ENCODE measurements at places on chromosomes 7 and 10.

- no peak for DNase-seq
Observed at GRCh38 chr7:19353180-19353579, 208.0 kb upstream of the FERD3L start.

- DNase-seq, result no peak
Observed at GRCh38 chr7:151086802-151087244, 548 bp downstream of the AGAP3 start.

DNA sequence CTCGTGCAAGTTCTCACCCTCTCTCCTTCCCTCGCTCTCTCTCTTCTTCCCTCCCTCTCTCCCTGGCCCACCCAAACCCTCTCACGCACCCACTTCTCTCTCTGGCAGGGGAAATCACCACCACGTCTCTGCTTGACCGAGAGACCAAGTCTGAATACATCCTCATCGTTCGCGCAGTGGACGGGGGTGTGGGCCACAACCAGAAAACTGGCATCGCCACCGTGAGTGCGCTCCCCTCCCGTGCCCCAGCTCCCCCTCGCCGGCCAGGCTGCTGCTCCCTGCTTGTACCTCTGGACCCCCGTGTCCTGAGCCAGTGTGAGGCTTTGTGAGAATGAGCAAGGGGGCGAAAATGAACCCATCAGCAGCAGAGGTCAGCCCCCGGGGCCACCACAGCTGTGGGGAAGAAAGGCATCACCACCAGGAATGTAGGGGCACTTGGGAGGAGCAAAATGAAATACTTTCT lies 25.5 kb downstream of the C10orf105 start:
- DNase-seq, result no peak

GRCh38 chr10:32338262-32338661 lies 8.7 kb downstream of the EPC1 start:
- DNase-seq, result no peak

GRCh38 chr10:106242301-106242700 lies 922.2 kb downstream of the SORCS1 start:
- no peak for DNase-seq

DNA sequence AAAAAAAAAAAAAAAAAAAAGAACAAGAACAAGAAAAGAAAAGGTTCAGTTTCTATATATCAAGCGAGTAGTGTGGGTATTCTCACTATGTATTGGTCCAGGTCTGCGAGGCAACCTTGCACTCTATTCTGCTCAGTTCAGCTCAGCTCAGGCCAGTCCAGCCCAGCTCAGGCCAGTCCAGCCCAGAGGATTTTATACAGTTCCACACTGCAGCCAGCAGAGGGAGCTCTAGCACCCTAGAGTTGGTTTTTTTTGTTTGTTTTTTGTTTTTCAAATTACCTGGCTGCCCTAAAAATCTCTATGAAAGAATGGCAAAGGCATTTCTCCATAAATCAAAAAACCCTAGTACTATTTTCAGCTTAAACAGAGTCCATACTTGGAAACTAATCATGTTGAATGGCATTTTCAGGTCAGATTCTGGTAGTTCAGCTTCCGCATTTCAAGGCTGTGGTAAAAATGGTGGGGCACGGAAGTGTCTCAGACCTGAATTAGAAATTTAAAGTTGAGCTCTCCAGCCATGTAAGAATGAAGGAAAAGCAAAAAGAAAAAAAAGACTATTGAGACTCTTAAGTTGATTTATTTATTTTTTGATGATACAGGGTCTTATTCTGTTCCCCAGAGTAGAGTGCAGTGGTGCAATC lies 55.2 kb upstream of the GSDME start:
- DNase-seq, result peak; percentile 49

- DNase-seq, result no peak
Observed at GRCh38 chr7:99324559-99324958, 1.1 kb upstream of the ARPC1A start.

GRCh38 chr7:94022550-94022949 lies 18.4 kb upstream of the BET1 start:
- DNase-seq, result no peak

DNA sequence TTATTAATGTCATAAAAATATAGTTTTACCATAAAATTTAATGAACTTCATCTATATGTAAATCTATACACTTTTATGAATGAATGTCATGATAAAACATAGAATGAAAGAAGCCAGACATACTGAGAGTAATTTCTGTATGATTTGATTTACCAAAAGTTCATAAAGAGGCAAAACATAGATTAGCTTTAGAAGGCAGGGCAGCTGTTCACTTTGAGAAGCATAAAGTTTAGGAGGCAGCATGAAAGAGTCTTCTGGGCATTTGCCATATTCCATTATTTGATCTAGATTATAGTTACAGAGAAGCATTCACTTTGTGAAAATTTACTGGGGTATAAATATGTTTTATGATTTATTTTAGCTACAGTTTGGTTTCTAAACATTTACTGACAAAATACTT lies 487.2 kb downstream of the ANKRD7 start:
- no peak for DNase-seq

DNA sequence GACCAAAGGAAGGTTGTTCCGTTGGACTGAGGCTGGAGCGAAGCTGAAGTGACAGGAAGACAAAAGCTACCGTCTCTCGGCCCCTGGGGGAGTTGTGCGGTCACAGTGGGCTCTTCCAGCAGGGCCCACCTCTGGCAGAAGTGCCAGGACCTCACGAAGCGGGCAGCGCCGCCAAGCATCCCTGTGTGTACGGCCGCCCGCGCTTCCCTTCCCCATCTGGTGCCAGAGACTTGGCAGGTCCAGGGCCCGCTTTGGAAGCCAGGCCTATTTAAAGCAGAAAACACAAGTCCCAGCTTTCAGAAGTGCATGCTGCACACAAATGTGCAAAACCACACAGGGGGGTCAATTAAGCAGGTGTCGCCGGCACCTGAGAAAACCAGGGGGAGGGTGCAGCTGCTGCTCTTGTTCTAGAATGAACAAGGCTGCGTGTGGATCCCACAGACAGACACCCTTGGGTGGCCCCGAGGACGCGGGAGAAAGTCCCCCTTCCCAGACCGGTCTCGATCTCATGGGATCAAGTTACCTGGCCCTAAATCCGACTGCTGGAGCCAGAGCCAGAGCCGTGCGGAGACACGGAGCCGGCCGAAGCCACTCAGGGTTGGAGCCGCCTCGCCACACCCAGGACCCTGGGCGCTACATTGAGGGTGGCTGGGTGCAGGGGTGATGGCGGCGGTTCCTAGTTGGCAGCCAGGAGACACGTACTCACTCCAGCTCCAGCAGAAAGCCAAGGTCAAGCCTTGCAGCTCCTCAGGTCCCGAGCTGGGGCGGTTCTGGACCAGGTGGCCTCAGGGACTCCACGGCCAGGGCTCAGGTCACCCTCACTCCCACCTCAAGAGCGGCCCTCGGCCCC lies 51.8 kb upstream of the PPP2R2D start:
- no peak for DNase-seq

DNA sequence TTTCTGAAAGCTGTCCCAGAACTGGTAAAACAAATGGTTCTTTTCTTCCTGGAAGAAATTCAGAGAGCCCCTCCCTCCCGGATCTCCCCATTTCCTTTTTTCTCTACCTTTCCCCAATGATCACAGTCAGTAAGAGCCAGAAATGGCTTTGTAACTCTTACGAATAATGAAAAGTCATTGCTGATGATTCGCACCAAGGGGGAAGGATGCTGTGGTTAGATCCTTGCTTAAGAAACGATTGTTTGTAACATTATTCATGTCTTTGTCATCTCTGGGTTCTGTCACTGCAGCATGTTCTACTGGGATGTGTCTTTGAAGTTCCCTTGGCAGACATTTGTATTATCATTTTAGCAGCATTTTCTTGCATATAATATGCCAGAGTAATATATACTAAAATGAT lies 138.9 kb downstream of the CACNB2 start:
- DNase-seq, result no peak

DNA sequence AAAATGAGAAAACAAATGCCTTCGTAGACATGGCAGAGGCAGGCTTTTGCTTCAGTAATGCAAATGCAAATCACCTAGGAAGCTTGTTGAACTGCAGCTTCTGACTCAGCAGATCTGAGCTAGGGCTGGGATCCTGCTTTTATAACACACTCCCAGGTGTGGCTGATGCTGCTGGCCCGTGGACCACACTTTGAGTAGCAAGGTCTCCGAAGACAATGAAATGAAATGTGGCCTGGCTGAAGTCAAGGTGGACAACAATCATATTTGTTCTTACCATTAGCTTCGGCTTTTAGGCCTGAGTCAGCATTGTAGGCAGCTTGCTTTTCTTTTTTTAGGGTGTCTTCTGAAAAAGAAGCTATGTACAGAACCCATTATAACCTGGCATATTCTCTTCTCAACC lies 26.3 kb downstream of the COL17A1 start:
- no peak for DNase-seq

GRCh38 chr10:86004337-86004736 lies 362.3 kb downstream of the GRID1 start:
- no peak for DNase-seq

GRCh38 chr10:12709000-12709401 lies 292.5 kb downstream of the CCDC3 start:
- DNase-seq, result peak; percentile 29

DNA sequence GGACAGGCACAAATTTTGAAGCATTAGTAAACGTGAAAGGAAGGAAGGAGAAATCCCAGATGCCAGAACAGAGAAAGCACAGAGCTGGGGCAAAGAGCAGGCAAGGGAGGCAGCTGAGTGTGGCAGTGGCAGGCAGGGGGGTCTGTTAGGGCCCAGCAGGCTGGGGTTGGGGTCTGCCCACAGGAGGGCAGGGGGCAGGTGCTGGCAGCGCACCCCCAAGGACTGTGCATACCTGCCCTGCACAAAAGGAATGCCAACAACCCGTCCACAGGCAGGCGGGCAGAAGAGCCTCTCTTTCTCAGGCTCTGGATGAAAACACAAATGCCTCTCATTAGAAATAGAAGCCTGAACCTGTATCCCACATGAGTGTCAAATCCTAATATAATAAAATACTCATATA lies 552.3 kb downstream of the PTPRN2 start:
- DNase-seq, result no peak

- DNase-seq, result no peak
Observed at GRCh38 chr7:130419658-130420057, 21.2 kb downstream of the CEP41 start.

DNA sequence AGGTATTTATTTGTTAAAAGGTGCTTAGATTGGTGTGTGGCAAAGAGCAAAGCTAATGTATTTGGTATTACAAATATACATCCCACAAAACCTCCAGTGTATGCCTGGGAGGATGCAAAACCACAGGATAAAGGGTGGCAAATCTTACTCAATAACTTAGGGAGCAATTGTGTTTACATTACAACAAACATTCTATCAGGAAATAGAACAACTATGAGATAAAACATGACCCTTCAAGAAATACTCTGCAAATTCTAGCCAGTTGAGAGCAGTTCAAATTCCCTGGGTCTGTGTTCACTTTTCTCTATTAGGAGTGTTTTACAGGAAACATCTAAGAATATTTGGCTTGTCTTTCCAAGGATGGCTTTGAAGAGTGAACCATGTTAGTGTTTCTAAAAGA lies 64.9 kb downstream of the CUL1 start:
- no peak for DNase-seq

GRCh38 chr7:22610951-22611757 lies 111.2 kb upstream of the STEAP1B start:
- DNase-seq, result no peak

GRCh38 chr10:69884024-69884367 lies 82.3 kb downstream of the COL13A1 start:
- DNase-seq, result no peak

DNA sequence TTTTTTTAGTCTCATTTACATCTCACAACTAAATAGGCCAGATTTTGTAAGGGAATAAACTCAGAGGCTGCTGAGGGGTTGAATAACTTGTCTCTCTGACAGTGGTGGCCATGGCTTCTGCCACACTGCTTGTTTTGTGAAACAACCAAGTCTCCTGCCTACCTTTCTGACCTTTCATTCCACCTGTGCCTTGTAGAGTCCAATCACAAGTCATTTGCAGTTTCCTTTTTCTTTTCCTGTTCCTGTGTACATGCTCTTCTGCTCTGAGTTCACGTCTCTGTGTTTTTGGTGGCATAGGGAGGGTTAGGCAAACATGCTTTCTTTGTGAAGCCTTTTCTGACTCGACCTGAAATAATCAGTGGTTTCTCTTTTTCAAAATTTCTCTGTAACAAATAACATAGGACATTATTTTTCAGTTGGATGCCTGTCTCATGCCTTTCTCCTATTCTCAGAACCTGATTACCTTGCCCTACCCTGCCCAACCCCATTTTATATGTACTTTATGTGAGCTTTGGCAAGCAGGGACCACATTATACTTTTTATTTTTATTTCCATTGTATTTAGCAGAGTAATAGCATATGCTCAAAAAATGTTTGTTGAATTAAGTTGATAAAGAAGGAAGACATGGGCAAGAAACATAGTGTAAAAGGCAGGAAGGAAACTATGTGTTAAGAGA lies 81.7 kb downstream of the HDAC9 start:
- no peak for DNase-seq

- peak; percentile 55 for DNase-seq
Observed at GRCh38 chr7:22001345-22002004, 55.8 kb upstream of the CDCA7L start.

DNA sequence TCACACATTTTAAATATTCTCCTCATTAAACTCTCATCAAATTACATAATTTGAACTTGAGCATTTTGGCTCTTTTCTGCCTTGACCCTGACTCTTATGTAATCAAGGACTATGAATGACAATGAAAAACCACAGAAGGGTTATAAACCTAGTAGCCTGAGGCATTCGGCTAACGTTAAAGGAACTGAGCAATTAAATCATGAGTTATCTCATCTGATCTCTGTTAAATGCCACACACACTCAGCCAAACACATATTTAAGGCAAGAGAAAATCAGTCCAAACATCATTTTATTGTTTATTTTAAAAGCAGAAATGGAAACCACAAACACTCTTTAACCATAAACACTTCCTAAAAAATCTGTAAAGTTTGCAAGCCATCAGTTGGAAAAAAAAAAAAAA lies 204.3 kb downstream of the DGKI start:
- DNase-seq, result no peak

DNA sequence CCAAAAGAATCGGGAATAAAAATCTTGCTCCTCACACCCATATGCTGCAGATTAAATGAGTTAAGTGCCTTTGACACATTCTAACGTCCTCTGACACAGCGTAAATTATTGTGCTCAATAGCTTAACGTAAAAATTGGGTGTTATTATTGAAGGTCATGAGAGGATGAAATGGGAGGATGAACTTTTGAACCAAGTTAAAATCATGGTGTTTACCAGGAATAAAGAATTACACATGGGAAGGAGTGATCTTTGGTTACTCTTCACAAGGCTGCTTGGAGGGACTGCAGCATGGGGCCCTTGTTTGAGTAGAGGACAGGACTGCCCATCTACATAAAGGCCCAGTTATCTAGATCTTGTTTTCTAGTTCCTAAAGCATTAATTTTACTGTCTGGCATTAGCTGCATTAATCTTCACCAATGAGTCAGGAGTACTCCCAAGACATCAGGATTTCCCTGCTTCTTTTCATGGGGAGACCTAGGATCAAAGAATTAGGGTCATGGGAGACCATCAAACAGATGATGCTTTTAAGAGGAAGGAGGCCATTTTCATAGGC lies 84.9 kb upstream of the PRR15 start:
- DNase-seq, result no peak
